Neural progenitor cell (in vitro differentiated cells): ENCODE measurements at places on chromosomes 2 and 18.
A peak's percentile ranks its signal among the peaks of the same experiment; 100 is the strongest.

DNA sequence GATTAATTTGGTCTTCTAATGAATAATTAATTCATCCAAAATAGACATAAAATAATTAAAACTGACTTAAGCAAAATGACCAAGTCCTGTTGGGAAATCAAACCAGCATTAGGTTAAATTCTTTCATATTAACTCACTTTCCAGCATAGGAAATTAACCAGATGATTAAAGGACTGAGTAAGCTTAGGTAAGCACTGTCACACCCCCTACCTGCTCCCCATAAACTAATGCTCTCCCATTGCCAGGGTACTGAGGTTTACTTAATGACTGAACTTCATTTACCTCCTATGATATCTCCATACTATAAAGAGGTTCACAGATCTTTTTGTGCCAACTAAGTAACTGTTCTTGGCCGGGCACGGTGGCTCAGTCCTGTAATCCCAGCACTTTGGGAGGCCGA lies 13.7 kb downstream of the DSC2 start:
- no peak for DNase-seq

DNA sequence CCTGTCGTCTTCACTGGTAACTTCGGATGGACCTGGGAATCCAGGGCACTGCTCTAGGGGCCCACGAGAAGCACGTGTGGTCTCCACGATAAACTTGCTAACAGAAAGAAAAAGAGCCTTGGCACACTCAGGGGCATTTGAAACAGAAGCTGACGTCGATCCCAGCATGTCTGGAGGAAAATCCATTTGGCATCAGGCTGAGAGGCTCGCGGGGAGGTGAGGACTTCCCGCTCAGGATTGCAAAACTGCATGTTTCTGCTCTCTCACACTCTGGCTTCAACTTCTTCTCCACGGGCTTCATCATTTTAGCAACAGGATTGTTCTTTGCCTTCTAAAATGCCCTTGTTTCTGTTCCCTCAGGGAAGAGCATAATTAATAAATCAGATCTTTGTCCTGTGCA lies 181.7 kb upstream of the COPS8 start:
- DNase-seq, result no peak

GRCh38 chr18:4102901-4103300 lies 352.2 kb downstream of the DLGAP1 start:
- DNase-seq, result no peak

- DNase-seq, result peak; percentile 91
Observed at GRCh38 chr2:101893681-101894381, 97.9 kb upstream of the IL1R2 start.

DNA sequence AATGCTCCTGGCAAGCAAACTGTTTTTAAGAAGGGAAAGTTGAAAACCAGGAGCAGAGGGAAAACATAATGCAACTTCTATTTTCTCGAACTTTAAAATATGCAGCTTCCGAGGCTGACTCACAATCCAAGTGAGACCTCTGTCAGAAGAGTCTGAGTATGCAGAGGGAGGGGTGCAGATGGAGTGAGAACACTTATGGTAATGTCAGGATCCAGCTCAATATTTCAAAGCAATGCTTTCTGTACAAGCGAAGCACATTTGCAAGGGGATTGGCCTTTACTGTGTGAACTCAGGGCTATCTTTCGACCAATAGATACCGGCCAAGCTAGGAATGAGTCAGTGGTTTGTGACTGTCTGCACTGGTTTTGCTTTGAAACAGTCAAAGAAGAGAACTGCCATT lies 242.7 kb downstream of the CNTNAP5 start:
- DNase-seq, result no peak

DNA sequence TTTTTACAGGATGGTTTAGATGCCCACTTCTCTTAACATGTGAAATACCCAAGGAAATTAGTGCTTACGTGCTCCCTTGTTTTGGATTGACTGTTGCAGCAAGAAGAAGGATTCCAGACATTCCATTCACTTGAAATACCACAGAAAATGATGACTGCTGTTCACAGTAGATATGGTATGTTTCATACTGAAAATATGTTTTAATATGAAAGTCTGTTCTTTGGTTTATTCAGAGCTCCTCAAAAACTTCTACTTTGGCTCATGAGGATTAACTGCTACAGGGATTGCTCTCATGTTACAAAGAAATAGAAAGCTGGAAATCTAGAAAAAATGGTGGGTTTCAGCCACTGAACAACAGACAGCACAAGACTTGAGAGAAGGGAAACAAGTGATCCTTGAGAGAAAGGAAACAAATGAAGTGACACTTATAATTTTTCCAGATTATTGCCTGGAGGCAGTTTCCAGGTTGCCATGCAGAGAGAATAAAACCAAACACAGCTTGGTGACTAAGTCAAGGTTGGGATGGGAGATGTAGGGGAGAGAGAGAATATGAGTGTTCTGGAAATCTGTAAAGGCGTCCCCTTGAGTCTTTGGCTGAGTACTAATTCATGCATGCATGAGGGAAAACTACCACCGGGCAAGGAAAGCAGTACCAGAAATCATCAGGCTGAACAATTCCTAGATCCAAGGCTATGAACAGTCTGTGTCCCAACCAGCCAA lies 348.1 kb downstream of the CLIP4 start:
- DNase-seq, result no peak

- DNase-seq, result no peak
Observed at GRCh38 chr2:43227830-43228281, 1.4 kb upstream of the ZFP36L2 start.

DNA sequence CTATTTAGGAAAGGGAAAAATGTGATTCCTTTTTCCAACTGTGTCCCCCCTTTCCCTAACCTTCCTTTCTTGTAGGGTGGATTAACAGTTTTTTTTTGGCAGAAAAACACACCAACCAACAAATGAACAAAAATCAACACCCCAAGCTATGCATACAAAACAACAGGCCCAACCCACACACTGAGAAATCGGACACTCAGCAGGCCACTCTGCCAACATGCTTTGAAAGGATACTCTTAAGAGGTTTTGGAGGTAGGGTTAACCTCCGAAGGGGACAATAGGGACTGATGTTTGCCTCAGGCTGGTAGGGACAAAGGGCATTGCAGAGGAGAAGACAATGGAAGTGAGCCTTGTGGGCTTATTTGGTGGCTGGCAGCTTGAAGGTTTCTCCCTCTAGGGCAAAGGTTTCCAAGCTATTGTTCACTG lies 33.1 kb upstream of the POLE4 start:
- peak; percentile 38 for DNase-seq

DNA sequence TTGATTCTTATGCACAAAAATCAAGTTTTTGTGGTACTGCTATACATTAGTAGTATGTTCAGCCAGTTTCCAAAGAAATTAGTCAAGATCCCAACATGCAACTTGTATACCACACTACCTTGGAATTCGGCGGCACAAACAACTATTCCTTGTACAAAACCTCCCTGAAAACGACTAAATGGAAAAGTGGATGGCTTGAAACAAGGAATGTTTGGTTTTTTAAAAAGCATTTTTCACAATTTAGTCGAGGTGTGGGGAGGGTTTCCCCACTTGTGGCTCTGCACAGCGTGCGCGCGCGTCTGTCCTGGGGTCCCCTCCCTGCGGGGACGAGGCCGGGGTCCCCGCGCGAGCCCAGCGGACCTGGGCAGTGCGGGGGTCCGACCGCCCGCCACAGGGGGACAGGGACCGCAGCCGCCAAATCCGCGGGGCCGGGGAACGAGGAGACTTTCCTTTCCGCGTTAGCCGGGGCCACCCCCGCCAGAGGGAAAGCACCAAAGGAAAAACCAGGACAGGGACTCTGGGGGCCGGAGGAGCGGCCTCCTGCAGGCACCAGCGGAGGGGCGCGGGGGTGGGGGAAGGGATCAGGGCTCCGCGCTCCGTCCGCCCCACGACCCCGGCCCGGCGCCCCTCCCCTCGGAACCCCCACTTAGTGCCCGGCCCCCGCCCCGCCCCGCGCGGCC lies 534 bp upstream of the SOCS6 start:
- peak; percentile 20 for DNase-seq

GRCh38 chr2:63654959-63655358 lies 66.2 kb downstream of the MDH1 start:
- no peak for DNase-seq

GRCh38 chr18:366466-367061 lies 98.7 kb upstream of the THOC1 start:
- DNase-seq, result peak; percentile 34

DNA sequence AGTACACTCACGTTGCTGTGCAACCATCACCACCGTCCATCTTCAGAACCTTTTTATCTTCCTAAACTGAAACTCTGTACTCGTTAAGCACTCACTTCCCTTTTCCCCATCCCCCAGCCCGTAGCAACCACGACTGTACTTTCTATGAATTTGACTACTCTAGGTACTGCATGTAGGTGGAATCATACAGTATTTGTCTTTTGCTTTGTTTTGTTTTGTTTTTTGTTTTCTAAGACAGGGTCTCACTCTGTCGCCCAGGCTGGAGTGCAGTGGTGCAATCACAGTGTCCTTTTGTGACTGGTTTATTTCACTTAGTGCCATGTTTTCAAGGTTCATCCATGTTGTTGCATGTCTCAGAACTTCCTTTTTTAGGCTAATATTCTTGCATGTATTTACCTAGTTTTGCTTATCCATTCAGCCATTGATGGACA lies 7.0 kb upstream of the TYMS start:
- DNase-seq, result no peak

- peak; percentile 72 for DNase-seq
Observed at GRCh38 chr18:46071653-46072375, at the start of gene PSTPIP2. Gene PSTPIP2 (minus strand): TSS chr18:46072260. CDS start chr18:46072188, 72 bp downstream.

DNA sequence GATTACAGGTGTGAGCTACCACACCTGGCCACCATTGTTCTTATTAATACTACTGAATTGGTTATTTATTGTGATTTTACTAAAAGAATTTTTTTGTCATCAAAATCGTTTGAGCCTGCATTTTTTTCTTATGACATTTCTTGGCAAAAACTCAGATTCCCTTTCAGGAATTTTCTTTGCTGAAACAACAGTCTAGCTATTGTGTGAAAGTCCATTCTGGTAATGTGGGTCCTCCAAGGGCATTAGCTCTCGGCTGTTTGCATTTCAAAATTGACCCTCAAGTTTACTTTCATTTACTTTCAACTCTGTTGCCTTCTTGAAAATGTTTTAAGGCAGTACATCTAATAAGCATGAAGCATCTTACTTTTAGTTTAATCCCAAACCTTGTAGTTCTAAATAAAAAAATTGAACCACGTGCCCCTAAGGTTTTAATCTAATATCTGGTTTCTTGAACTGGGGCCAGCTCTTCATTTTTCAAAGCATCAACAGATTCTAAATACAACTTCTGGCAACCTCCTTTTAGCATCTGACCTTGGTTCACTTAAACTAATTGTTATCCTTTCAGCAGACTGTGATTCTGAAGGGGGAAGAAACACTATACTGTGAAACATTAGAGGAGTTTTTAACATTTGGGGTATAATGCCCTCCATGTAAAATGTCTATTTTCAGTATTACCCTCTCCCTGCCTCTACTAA lies 325.2 kb upstream of the RAB12 start:
- no peak for DNase-seq

GRCh38 chr2:25274868-25275574 lies 66.7 kb downstream of the DNMT3A start:
- no peak for DNase-seq

GRCh38 chr2:190173392-190173791 lies 110.9 kb upstream of the MSTN start:
- no peak for DNase-seq

GRCh38 chr18:6423289-6423688 lies 8.6 kb upstream of the L3MBTL4 start:
- DNase-seq, result no peak

- peak; percentile 32 for DNase-seq
Observed at GRCh38 chr18:46715062-46715461, 41.8 kb downstream of the ST8SIA5 start.

DNA sequence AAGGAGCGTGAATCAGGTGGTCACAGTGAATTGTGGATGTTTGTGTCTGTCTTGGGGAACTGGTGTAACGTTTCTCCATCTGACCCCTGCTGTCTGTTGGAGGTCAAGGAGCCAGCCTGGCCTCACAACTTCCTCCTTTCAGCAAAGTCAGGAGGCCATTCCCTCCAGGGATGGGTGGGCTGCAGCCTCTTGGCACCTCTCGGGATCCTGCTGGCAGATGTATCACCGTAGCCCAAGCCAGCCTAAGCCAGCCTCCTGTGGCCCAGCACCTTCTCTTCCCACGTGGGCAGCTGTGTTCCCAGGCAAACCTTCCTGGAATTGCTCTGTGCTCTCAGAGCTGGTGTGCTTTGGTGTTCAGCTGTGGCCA lies 30.5 kb downstream of the HPCAL1 start:
- no peak for DNase-seq

DNA sequence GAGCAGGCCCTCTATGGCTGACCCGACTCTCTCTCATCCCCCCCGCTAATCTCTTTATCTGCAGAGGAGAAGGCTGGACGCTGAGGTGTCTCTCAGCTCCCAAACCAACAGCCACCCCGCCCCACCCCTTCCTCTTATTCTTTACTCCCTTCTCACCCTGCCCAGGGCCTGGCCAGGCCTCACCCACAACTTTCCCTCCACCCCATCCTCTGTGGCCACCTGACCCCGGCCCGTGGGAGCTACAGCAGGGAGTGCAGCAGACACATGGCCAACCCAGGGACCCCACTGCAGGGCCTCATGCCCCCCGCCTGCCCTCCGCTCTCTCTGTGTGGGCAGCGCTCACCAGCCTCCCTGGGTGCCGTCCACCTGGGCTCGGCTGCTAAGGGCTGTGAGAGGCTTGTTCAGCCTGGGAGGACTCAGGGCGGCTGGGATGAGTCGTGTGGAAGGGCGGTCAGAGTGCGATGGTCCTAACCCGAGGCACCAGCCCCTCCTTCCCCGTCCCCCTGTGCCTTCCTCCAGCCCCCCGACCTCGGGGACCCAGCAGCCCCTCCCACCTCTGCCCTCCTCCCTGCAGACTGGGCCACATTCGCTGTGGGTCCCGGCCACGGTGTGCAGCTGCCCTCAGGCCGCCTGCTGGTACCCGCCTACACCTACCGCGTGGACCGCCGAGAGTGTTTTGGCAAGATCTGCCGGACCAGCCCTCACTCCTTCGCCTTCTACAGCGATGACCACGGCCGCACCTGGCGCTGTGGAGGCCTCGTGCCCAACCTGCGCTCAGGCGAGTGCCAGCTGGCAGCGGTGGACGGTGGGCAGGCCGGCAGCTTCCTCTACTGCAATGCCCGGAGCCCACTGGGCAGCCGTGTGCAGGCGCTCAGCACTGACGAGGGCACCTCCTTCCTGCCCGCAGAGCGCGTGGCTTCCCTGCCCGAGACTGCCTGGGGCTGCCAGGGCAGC lies 6.8 kb downstream of the NEU4 start:
- DNase-seq, result no peak

GRCh38 chr18:25187521-25188192 lies 164.3 kb downstream of the ZNF521 start:
- DNase-seq, result peak; percentile 21

- no peak for DNase-seq
Observed at GRCh38 chr2:48049371-48049770, 143.1 kb upstream of the FBXO11 start.
